ENCODE measurements at places on chromosomes 16 and 17.
A peak's percentile ranks its signal among the peaks of the same experiment; 100 is the strongest.

GRCh38 chr17:17820463-17821158, 16.2 kb downstream of the SREBF1 start:
- DNase-seq: no peak

DNA sequence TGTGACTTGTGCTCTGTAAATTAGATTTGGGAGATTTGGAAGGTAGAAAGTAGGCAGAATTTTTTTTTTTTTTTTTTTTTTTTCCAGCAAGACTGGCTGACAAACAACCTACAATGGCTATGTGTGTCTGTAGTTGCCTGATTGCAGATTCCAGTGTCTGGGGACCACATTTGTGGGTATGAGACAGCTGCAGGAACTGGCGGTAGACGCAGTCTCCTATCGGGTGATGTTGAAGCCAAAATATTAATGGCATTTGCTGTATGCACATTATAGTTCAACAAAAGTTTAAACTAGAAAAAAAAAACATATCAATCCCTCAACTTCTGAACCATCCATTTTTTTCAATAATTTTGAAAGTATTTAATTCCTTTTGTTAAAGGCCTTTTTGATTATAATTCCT, 665.2 kb downstream of the TOX3 start:
- no peak for DNase-seq

DNA sequence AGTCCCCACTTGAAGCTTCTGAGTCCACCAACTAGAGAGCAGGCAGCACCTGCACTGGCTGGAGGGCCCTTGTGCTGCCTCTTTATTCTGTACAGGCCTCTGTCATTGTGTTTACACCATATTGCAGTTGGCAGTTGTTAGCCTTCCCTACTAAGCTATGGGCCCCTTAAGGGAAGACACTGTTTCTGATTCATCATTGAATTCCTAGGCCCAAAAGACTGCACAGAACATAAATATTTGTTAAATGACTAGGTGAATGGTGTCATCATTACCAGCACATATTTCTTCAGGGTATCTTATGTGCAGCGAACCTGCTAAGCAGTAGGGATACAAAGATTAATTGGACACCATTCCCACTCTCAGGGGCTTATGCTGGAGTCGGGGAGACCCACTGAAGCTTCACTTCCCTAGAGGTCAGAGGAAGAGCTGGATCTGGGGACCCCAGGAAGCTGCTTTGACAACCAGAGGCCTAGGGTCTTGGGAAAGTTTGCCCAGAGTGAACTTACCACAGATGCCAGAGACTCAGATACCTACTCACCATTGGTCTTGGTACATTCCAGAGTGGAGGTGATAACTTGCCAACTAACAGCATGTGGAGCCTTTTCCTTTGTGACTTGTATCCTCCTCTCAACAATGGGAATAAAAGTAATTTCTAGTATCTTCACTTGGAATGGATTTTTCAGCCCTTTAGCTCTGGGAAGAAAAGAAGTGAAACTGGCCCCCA, 28.7 kb upstream of the DDX52 start:
- DNase-seq: peak; percentile 92

GRCh38 chr17:1271441-1271840, 1.2 kb downstream of the BHLHA9 start:
- no peak for DNase-seq

DNA sequence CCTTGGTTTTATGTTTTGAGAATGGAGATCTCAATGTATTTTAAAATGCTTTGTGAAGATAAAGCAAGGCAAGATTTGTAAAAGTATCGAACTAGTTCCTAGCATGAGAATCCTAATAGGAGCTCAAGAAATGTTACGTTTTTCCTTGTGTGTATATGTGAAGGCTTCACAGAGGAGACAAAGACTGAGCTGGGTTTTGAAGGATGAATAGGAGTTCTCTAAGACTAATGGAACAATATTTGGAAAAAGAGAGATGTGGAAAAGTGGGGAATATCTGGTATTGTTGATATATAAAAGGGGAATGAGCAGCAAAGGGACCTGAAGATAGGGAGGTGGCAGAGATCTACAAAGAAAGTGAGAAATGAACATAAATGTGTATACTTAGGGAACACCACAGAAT, 127.4 kb downstream of the SNX11 start:
- no peak for DNase-seq

- no peak for DNase-seq
These were observed 57.8 kb downstream of the LMF1 start for GRCh38 chr16:912684-913613.

- DNase-seq: peak; percentile 36
These were observed 25.9 kb downstream of the ABCC12 start for GRCh38 chr16:48129926-48130325.

- DNase-seq: no peak
These were observed 1.6 kb downstream of the UBALD1 start for GRCh38 chr16:4612977-4613635.

- DNase-seq: no peak
These were observed 45.9 kb downstream of the JPH3 start for GRCh38 chr16:87648236-87648635.

- DNase-seq: no peak
These were observed 29.0 kb upstream of the HOXB13 start for GRCh38 chr17:48757524-48757961.

GRCh38 chr17:57257895-57258851, 1.9 kb downstream of the MSI2 start:
- no peak for DNase-seq

DNA sequence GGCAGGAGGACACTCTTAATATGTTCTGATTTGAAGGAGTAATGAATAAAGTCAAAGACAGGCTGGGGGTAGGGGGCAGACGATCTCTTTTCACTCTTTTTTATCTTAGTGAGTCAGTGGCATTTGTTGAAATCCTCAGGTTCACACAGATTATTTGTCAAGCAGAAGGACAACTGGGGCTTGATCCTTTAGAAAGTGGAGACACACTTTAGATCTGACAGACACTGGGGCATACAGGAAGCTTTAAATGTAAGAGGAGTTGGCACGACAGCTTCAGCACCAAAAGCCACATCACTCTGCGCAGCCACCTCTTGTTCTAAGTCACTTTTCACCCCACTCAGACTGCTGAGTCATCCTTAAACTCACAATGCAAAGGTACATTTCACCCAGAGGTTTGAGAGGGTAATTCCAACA, 121.5 kb downstream of the STXBP4 start:
- peak; percentile 33 for DNase-seq

DNA sequence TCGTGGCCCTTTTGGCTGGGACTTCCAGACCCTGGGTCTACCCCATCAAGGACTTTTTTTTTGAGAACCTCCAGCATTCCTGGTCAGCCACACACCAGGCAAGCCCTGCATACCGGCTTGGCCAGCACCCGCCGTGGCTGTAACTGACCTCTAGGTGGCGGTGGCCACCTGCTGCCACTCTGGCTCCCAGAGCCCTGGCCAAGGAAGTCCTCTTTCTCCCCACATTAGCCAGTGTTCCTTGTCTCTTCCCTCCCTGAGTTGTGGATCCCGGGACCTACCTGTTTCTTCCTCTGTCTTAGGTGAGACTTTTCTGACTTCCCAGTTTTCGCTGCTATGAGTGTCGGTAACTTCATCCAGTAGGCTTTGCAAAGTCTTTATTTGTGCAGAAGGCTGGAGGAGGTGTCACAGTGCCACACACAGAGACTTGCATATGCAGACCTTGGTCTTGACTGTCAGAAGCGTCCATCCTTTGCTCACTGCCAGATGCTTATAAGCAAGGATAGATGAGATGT, 348.3 kb downstream of the CPPED1 start:
- peak; percentile 47 for DNase-seq

DNA sequence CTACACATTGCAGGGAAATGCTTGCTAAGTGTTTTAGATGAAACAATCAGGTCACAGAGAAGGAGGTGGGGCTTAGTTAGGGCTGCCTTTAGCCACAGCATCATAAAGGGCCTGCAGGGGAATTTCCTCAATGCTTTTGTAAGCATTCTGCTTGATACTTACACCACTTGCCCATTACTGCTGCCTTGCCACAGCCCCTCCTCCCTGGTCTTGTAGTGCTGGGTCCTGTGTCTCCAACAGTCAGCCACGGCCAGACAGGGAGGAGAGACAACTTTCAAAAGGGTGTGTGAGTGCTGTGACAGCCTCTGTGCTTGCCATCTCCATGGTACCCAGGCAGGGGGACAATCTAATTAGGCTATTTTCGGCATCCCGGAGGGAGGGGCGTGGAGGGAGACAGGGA, 111.2 kb downstream of the SHISA9 start:
- DNase-seq: no peak

- peak; percentile 99 for DNase-seq
These were observed 135.4 kb upstream of the CHMP6 start for GRCh38 chr17:80855948-80856862.

DNA sequence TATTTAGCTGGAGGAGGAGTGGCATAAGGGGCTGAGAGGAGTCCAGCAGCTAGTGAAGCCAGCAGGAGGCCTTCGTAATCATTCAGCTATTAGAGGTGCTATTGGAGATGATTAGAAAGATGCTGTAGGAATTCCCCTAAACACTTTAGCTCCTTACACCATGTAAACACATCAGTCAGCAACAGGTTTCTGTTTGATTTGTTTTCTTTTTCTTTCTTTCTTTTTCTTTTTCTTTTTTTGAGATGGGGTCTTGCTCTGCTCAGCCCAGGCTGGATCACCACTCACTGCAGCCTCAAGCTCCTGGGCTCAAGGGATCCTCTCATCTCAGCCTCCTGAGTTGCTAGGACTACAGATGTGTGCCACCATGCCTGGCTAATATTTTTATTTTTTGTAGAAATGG, 10.6 kb upstream of the SEPHS2 start:
- DNase-seq: no peak

DNA sequence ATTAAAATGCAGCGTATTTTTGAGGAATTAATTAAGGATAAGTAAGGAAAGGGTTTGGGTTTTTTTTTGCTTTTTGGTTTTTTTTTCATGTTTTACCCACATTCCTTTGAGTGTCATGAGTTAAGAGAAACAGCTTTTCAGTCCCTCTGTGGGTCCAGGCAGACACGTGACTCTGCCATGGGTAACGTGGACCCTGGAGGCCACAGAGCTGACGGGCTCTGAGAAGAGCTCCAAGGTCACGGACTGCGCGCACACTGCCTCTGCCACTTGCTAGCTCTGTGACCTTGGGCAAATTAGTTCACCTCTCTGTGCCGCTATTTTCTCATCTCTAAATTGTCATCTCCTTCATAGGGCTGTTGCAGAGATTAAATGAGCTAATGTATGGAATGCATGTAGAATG, 588.2 kb upstream of the CDH11 start:
- DNase-seq: no peak

Measured in fibroblast of mammary gland (primary cell).